ENCODE measurements at places on chromosomes 1 and 21.

- DNase-seq = no peak
Measured at GRCh38 chr1:240935920-240936319, 324.0 kb upstream of the GREM2 start.

DNA sequence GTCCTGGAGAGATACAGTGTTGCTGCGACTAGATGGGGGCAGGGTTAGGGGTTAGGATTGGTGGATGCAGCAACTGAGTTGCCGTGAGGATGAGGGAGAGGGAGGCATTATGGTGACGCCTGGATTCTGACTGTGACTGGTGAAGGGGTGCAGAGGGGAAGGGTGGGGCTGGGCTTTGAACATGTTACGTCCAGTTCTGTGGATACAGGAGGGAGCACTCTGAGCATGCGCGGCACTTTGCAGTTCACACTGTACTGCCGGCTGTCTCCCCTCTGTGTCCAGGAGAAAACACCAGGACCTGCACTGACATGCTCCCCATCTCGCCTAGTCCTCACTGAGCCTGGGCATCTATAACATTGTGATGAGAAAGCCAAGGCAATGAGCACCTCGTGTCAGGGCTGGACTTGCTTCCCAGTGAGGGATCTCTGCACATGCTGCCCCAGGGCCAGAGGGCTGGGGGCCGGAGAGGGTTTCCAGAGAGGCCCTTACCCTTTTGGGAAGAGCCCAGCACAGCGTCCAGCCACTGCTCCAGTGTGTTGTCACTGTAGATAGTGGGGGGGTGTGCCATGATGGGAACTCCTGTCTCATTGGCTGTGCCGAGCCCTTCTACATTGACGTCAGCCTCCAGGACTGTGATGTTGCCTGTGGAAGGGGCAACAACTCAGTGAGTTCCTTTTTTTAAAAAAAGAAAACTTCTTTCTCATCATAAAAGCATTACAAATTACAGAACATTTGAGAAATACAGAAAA, 7.6 kb downstream of the FAM151A start:
- DNase-seq = no peak

DNA sequence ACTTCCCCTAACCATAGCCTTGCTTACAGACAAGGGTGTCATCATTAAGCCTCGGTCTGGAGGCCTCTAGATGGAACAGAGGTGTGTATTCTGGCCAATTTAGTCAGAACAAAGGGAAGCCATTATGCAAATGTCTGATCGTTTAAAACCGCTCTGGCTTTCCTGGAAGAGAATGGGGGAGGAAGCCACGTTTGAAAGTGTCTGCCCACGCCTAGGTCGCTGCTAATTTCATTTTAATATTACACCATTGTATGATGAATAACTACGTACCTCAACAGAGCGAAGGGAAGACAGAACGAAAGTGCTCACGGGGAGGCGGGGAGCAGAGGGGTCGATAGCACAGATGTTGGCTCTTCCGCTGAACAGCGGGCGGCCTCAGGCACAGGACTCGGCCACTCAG, 41.1 kb upstream of the CSF3R start:
- DNase-seq = no peak

DNA sequence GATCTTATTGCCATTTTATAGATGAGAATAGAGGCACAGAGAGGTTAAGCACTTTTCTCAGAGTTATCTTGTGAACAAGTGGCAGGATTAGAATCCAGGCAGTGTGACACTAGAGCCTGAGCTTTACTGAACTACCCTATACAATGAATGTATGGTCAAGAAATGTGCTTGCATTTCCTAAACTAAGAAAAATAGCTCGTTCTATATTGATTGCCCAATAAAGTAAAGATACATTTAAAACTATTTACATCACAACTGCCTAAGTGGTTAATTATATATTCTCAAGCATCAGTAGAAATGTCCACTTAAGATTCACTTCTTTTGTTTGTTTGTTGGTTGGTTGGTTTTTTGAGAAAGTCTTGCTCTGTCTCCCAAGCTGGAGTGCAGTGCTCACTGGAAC, 91.6 kb downstream of the ZFYVE9 start:
- DNase-seq = no peak

DNA sequence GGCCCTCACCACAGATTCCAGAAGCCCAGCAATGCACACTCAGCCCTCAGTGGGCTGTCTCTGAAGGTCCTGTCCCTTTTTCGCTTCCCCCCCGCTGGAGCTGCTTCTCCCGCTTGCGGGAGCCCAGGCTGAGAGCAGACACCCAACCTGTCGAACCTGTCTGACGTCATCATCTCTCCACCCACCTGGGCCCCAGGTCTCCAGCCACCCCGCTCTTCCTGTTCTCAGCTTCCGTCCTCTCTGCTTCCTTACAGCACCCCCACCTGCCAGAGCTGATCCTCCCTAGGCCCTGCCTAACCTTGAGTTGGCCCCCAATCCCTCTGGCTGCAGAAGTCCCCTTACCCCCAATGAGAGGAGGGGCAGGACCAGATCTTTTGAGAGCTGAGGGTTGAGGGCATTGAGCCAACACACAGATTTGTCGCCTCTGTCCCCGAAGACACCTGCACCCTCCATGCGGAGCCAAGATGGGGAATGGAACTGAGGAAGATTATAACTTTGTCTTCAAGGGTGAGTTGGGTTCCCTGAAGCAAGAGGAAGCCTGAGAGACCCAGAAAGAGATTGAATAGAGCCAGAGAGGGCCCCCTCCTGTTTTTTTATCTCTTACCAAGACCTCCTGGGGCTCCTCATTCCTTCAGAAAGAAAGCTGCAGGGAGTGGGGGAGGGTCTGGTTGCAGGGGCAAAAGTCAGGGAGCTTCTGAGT, at the start of gene RAB25:
TSS of gene RAB25 (plus strand) at position 224 of the 700 bp plus-strand sequence. CDS start at position 465, 241 bp downstream.
- DNase-seq = no peak

GRCh38 chr1:198610362-198610761, 28.5 kb upstream of the PTPRC start:
- no peak for DNase-seq

- no peak for DNase-seq
Measured at GRCh38 chr21:32917362-32918135, 108.2 kb upstream of the OLIG2 start.

- DNase-seq = no peak
Measured at GRCh38 chr1:180256341-180257027, 26.4 kb downstream of the LHX4 start.

DNA sequence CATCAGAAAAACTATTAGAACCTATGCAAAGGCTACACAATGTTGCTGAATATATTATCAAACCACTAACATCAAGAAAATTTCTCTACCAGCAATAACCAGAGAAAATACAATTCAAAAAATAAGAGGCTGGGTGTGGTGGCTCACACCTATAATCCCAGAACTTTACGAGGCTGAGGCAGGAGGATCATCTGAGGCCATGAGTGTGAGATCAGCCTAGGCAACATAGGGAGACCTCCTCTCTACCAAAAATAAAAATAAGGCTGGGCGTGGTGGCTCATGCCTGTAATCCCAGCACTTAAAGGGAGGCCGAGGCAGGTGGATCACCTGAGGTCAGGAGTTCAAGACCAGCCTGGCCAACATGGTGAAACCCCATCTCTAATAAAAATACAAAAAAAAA, 16.9 kb upstream of the PUM1 start:
- no peak for DNase-seq

DNA sequence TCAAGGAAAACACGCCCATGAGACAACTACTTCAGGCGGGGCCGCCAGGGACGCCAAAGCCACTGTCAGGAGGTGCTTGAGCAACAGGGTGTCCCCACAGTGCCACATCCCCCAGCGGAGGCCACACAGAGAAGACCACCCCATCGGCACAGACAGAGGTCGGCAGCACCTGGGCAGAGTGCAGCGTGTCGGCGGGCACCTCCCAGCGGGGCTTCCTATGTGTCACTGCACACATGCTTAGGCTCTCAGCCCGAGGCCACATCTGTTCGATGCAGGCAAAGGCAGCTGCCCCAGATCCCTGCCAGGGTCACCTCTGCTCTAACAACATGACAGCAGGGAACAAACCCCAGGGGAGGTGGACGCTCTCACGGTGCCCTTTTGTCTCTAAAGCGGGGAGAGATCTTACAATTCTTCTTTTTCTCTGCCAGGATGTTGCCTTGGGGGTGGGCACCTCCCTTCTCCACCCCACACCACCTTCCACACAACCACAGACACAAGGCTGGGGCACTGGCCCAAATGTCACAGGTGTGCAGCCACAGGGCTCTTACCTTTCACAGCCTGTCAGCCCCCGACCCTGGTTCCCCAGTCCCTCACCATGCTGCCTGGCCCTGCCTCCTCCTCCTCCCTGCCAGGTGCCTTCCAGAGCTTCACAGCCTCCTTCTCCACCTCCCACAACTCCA, 4.2 kb downstream of the KRTAP10-8 start:
- DNase-seq = no peak

DNA sequence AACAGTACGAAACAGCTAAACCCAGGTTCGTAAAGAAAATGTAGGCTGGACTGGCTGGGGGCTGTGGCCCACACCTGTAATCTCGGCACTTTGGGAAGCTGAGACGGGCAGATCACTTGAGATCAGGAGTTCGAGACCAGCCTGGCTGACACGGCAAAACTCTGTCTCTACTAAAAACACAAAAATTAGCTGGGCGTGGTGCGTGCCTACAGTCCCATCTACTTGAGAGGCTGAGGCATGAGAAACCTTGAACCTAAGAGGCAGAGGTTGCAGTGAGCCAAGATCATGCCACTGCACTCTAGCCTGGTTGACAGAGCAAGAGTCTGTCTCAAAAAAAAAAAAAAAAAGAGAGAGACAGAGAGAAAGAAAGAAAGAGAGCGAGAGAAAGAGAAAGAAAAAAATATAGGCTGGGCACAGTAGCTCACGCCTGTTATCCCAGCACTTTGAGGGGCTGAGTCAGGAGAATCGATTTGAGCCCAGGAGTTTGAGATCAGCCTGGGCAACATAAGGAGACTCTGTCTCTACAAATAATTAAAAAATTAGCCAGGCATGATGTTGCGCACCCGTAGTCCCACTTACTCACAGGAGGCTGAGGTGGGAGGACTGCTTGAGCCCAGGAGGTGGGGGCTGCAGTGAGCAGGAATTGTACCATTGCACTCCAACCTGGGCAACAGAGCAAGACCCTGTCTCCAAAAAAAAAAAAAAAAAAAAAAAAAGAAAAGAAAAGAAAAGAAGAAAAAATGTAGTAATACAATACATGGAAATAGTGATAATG, 35.7 kb downstream of the CAPZB start:
- no peak for DNase-seq

- DNase-seq = no peak
Measured at GRCh38 chr1:221719987-221720386, 21.9 kb downstream of the DUSP10 start.

DNA sequence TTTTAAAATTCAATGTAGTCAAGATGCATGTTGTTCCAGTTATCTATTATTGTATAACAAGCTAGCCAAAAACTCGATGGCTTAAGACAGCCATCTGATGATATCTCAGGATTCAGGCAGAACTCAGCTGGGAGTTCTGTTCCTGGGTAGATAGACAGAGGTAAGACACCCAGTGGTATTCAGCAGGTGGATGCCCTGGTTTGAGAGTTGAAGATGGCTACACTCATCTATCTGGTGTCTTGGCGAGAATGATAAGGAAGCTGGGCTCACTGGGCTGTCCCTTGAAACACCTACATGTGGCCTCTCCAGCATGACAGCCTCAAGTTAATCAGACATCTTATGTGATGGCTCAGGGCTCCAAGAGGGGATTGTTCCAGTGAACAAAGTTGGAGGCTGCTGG, 3.3 kb upstream of the KCNK1 start:
- DNase-seq = no peak

GRCh38 chr1:245475961-245476516, 321.3 kb downstream of the KIF26B start:
- DNase-seq = no peak

DNA sequence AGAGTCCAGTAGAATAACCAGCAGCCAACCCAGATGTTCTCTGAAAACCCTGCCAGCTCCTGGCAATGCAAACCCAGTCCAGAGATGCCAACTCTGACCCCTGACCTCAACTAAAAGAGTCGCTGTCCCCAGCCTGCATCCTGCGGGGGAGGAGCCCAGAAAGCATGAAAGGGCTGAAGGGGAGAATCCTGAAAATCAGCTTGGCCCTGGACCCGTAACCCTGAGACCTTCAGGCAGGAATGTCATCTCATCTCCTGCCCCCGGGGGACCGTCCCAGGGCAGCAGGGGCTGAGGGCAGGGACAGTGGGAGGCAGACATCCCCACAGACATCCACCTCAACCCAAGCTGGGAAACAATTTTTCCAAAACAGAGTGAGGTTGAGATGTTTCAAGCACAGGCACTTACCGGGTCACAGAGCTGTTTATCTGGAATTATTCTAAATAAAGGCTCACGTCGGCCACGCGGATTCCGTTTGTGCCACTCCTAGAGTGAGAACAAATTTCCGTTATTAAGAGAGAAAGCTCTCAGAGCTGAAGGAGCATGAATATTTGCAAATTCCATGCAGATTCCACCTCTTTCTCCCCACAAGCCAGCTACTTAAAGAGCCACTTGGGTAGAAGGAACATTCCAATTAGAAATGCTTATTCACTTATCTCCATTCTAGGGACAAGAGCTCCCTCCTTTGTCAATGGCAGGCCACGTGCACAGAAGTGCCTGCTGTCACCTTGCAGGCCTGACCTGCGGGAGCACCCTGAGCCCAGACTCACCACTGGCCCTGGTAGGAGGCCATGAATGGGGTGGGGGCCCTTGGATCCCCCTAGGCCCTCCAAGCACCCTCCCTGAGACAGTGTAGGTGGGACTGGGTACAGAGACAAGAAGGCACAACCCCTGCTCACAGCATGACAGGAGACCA, 240.1 kb downstream of the NPHP4 start:
- no peak for DNase-seq

DNA sequence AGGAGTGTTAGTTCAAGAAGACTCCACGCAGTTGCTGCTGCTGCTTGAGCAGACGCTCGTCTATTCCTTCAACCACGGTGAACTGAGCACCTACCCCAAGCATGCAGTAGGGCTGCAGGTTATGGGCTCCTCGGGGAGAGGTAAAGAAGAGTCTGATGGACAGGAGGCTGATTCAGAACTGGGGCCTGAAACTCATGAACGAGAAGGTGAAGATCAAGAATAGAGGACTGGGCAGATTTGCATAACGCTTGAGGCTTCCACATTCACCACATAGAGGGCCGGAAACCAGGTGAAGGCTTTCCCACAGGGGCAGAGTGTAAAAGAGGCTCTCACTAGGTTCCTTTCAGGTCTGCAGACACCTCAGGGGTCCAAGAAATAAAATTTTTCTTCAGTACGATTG, 9.1 kb downstream of the ABCA4 start:
- DNase-seq = no peak

DNA sequence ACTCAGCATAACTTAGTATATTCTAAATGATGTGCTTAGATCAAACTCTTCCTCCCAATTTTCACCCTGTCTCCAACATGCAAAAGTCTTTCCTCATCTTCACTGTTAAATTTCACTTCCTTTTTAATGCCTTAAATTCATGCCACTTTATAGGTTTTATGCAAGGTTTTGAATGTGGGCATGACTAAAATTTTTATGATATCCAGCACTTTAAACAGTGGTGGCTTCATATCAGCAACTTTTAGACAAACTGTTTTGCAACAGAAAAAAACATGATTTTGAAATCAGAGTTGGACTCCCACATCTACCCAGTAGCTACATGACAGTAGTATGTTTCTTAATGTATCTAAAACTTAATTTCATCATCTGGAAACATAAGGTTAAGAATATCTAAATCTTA, 84.7 kb upstream of the ZP4 start:
- DNase-seq = no peak
